ENCODE measurements at places on chromosomes 3 and 15.

DNA sequence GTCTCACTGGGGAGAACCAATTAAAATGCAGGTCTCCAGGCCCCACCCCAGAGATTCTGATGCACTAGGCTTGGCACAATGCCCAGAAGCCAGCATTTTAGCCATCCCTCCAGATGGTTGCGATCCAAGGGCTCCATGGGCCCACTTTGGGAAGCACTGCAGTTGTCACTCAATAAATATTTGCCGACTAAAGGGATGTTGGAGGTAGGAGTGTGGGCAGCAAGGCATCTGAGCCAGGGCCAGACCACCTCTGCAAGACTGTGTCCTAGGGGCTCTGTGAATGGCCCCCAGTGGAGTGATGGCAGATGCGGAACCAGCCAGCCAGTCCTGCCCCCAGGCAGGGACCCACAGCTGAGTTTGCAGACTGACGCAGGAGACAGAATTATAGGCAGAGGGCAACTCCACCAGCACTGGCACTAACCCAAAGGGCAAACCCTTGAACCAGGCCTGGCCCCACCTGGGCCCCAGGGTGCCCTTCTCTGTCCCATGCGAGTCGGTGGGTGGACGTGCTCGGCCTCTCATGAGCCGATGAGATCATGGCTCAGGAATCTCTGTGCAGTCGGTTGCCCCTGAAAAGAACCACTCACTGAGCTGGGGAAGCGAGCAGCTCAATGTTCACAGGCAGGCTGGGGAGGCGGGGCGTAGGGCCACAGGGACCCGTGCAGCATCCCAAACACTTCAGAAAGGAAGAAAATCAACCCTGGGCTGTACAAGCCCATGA, 49.7 kb downstream of the SEMA5B start:
- peak; percentile 90 for DNase-seq

DNA sequence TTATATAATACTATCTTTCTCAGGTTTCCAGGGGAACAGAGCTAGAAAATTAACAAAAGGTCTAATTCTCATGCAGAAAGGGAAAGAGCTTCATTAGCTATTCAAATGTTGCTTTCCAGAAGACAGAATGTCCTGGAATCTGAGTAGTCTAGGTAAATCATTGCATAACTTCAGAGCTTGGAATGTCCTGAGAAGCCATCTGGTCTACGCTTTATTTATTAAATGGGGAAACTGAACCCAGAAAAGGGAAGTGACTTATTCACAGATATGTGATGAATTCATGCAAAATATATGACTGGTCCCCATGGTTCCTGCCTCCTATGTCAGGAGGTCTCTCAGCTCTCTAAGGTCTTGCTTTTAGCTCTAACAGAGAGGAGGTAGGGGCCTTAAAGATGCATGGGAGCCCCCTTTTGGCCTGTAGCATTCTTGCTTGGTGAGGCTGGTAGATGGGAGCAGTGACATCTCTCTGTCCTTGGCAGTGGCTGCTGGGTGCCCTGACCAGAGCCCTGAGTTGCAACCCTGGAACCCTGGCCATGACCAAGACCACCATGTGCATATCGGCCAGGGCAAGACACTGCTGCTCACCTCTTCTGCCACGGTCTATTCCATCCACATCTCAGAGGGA, 99.2 kb downstream of the CEMIP start:
- DNase-seq: no peak

- DNase-seq: no peak
These were observed 2.8 kb upstream of the UCN2 start for GRCh38 chr3:48566401-48566760.

GRCh38 chr3:167863811-167864551, 128.5 kb downstream of the SERPINI1 start:
- no peak for DNase-seq

GRCh38 chr3:113084777-113085176, 94.0 kb downstream of the GTPBP8 start:
- DNase-seq: peak; percentile 11

- no peak for DNase-seq
These were observed 257.7 kb downstream of the DIPK2A start for GRCh38 chr3:144229330-144229729.

DNA sequence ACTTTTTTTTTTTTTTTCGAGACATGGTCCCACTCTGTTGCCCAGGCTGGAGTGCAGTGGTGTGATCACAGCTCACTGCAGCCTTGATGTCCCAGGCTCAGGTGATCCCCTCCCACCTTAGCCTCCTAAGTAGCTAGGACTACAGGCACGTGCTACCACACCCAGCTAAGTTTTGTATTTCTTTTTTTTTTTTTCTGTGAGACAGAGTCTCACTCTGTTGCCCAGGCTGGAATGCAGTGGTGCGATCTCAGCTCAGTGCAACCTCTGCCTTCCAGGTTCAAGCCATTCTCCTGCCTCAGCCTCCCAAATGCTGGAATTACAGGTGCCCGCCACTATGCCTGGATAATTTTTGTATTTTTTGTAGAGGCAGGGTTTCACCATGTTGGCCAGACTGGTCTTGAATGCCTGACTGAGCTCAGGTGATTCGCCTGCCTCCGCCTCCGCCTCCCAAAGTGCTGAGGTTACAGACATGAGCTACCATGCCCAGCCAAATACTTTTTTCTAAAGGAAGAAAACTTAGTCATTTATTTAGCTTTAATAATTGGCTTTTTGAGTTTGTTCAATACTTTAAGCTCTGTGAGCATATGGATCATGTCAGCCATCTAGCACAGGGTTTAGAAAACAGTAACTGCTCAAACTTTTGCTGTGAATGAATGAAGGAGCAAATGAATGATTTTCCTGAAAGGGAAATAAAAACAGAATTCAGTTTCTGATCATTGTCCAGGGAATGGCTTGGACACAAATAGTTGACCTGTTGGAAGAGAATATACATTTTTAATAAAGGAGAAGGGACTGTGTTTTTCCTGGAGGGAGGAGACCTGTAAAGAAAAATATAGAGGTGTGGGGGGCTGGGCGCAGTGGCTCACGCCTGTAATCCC, 26.0 kb downstream of the UBE2E1 start:
- no peak for DNase-seq

GRCh38 chr3:128078322-128078721, 26.1 kb downstream of the SEC61A1 start:
- no peak for DNase-seq

- peak; percentile 28 for DNase-seq
These were observed 556.2 kb upstream of the SUCLG2 start for GRCh38 chr3:68210635-68211034.

- peak; percentile 18 for DNase-seq
These were observed 73.1 kb upstream of the SPATA12 start for GRCh38 chr3:56987238-56987895.

DNA sequence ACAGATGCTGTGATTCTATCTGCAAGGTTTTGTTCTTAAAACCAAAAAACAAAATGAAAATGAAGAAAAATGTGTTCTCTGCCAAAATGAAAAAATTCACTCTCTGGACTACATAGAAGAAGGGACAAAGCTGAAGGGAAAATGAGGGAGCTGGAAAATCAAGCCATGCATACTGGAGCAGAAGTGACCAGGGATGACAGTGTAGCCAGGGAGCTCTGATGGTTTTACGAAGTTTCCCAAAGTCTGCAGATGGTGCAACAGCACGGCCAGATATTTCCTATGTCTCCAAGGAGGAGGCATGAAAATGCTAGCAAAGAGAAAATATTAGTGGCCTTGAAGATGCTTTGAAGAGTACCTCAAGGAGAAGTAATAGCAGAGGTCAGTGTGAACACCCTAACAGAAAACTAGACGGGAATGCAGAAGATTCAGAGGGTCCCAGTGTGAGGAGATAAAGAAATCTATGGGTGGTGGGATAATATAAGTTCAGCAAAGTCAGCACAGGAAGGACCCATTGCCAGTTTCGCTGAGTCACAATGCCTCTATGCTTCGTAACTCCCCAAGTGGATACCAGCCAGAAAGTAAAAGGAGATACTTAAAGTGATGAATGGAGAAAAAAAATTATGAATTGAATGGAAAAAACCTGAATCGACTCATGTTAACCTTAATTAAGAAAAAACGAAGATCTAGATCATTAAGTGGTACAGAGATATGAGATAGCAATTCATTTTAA, 39.0 kb upstream of the POMGNT2 start:
- no peak for DNase-seq

DNA sequence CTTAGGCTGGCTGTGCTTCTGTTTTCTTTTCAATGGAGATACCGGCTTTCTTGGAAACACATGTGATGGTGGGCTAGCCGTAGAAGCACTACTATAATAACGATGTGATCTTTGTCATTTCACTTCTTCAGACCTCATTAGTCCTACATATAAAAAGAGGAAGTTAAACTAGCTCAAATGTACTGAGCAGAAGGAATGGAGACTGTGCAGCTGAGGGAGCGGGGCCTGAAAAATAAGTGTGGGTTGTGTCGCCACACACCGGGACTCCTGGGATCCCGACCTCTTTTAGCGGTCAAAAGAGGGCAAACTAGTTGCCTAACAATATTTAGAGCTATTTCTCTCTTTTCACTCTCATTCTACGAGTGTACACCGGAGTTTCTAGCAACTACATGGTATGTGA, 1.0 kb upstream of the RNF7 start:
- DNase-seq: no peak

- DNase-seq: peak; percentile 7
These were observed 33.5 kb upstream of the MFSD1 start for GRCh38 chr3:158768361-158768787.

DNA sequence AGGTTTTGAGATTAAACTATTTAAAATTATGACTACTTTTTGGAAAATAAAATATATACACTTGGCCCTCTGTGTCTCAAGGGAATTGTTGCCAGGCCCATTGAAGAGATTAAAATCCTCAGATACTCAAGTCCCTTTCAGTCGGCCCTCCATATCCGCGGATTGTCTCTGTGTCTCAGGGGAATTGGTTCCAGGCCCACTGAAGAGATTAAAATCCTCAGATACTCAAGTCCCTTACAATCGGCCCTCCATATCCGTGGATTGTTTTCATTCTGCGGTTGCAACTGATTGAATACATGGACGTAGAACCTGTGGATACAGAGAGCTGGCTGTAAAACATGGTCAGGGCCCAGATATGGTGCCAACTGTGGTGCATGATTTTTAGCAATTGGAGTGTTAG, 15.7 kb upstream of the LRCH3 start:
- DNase-seq: no peak

- DNase-seq: peak; percentile 74
These were observed 3.8 kb downstream of the TSPAN3 start for GRCh38 chr15:77066971-77067690.

DNA sequence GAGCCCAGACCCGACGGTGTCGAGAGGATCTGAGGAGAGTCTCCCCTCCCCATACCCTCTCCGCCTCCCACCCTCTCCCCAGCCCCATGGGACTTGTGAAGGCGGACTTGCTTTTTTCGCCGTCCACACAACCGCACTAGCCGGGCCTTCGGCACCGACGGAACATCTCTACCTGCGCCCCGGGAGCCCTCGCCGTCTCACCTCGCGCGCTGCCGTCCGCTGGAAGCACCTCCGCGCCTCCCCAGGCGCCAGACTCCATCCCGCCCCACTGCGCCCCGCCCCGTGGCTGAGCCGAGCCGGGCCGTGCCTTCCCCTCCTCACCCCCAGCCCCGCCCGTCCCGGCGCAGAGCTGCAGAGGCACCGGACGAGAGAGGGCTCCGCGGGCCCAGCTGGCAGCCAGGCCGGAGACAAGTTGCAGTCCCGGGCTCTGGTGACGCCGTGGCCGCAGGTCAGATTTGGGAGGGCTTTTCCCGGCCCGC, at the start of the genes DUOX1 and DUOXA1:
TSS of gene DUOX1 (plus strand) at position 344 of the 479 bp plus-strand sequence. CDS start 1,973 bp downstream, outside the sequence.
TSS of gene DUOXA1 (minus strand) at position 229 of the 479 bp plus-strand sequence. CDS start 6,865 bp downstream, outside the sequence.
- peak; percentile 48 for DNase-seq

DNA sequence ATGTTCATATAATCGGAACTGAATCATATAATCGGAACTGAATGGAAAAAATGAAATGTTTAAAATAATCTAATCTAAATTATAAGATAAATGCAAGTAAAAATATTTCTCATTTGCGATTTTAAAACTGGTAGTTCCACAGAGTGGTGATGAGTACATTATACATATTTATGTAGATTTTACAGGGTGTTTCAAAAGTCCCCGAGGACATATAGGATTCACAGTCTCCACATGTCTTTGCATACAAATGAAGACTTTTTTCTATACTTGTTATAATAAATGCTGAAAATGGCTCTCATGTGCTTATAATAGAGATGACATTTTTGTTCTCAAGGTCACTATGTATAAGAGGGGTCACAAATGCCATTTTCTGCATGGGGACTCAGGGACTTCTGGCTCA, 139.5 kb downstream of the PEX5L start:
- no peak for DNase-seq

GRCh38 chr3:126023390-126023789, 54.4 kb downstream of the ROPN1B start:
- no peak for DNase-seq

GRCh38 chr3:56573501-56573900, 16.5 kb downstream of the CCDC66 start:
- DNase-seq: no peak

GRCh38 chr15:78321041-78321570, 19.0 kb upstream of the CRABP1 start:
- DNase-seq: peak; percentile 8

GRCh38 chr15:49686599-49686998, 65.8 kb downstream of the DTWD1 start:
- no peak for DNase-seq

DNA sequence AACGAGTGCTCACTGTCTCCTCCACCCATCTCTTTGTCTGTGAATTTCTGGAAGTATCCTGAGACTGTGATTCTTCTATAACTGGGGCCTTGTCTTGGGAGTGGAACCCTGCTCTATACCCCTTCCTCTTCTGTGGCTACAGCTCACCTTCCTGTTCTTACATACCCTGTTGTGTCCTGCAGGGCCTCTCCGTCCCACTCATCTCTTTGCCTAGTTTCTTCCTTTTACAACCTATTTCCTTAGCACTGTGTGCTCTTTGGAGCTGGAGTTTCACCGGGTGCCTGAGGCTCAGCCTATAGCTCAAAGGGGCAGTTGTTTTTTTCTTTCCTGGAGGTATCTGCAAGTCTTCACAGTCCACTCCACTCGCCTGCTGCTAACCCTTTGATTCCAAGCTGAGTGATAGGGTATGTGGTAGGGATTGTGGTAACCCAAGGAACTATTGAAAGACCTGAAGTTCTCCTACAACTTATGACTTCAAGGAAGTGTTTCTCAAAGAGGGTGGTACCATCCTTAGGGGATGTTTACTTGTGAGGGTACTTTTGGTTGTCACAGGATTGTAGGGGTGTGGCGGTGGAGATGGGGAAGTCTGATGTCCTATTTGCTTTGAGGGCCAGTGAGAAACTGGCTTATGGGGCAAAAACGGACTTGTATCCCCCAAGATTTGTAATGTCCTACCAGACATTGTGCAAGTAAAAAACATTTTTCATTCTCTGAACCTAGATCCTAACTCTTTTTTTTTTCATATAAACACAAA, 66.6 kb upstream of the ARL8B start:
- no peak for DNase-seq

DNA sequence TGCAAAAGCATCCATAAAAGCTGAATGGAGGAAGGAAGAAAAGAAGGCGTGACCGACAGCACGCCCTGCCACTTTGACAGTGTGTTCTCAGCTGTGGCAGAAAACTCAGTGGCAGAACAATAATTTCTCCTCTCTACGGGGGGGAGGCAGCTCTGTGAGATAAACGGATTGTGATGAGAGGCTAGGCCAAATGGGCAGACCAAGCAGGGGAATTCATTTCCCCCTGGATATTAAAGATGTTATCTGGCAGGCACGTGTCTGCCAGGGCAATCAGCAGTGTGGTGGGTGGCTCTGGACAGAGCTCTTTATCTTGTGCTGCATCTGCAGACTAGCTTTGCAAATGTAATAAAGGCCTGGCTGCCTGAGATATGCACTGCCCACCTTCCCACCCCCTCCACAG, 1.9 kb upstream of the RMDN3 start:
- DNase-seq: peak; percentile 76

GRCh38 chr3:78804251-78805037, 963.4 kb downstream of the ROBO1 start:
- peak; percentile 10 for DNase-seq

GRCh38 chr15:71071529-71071928, 43.7 kb upstream of the THSD4 start:
- no peak for DNase-seq

GRCh38 chr3:26590919-26591484, 31.6 kb upstream of the LRRC3B start:
- no peak for DNase-seq

Data from NCI-H69 (cell line).